ENCODE measurements at places on chromosomes 16 and 17.

DNA sequence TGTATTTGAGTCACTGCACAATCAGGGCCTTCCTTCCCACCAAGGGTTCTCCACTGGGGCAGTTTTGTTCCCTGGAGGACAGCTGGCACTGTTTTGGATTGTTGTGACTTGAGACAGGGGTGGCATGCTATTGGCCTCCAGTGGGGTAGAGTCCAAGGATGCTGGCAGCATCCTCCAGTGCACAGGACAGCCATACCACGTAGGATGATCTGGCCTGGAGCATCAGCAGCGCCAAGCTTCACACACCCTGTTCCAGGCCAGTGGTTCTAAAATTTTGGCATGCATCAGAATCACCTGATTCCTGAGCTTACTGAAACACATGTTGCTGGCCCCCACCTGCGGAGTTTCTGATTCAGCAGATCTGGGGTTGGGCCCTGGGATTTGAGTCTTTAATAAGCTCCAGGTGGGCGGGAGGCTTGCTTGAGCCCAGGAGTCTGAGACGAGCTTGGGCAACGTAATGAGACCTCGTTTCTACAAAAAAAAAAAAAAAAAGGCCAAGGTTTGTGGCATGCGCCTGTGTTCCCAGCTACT lies 83.2 kb downstream of the MGAT5B start:
- DNase-seq, result no peak

- DNase-seq, result no peak
Observed at GRCh38 chr16:57892041-57892440, 78.9 kb downstream of the CNGB1 start.

- no peak for DNase-seq
Observed at GRCh38 chr17:49926886-49927285, 42.1 kb upstream of the DLX4 start.

GRCh38 chr16:50261160-50261706 lies 5.1 kb upstream of the ADCY7 start:
- DNase-seq, result no peak

- no peak for DNase-seq
Observed at GRCh38 chr17:46800573-46800972, 17.9 kb downstream of the WNT3 start.

- peak; percentile 30 for DNase-seq
Observed at GRCh38 chr17:69857412-69857835, 217.6 kb upstream of the KCNJ16 start.

- DNase-seq, result no peak
Observed at GRCh38 chr17:384622-385177, 32.1 kb upstream of the RPH3AL start.

GRCh38 chr17:12406623-12407215 lies 259.0 kb upstream of the MYOCD start:
- no peak for DNase-seq

- no peak for DNase-seq
Observed at GRCh38 chr17:321386-321941, 31.1 kb downstream of the RPH3AL start.

DNA sequence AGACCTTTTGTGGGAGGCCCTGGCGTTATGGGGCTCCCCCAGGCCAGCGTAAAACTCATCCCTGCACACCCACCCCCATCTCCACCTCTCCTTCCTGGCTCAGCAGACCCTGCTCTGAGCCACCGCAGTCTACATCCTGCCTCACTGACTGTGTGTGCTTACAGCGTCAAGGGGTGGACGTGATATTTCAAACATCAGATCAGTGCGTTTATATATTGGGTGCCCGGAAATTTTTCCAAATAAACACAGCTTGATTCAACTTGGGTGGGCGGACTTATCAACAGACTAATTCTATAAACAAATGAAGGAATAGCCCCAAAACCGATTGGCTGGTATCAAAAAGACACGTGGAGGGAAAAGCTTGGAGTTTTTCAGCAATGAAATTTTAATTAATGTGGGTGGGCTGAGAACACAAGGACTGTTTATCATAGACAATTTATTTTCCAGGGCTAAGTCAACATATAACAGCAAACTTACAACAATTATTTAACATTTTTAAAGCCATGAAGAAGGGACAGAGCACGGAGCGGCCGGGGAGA lies at the start of gene FOXL1:
Gene FOXL1, plus strand, starts transcription at position 489 of the 539 bp plus-strand sequence. CDS start 175 bp downstream, outside the sequence.
- no peak for DNase-seq

Data from urothelium cell line (cell line).